Sigmoid colon (tissue), 7 donors: ENCODE measurements at places on chromosomes 2 and 18.

DNA sequence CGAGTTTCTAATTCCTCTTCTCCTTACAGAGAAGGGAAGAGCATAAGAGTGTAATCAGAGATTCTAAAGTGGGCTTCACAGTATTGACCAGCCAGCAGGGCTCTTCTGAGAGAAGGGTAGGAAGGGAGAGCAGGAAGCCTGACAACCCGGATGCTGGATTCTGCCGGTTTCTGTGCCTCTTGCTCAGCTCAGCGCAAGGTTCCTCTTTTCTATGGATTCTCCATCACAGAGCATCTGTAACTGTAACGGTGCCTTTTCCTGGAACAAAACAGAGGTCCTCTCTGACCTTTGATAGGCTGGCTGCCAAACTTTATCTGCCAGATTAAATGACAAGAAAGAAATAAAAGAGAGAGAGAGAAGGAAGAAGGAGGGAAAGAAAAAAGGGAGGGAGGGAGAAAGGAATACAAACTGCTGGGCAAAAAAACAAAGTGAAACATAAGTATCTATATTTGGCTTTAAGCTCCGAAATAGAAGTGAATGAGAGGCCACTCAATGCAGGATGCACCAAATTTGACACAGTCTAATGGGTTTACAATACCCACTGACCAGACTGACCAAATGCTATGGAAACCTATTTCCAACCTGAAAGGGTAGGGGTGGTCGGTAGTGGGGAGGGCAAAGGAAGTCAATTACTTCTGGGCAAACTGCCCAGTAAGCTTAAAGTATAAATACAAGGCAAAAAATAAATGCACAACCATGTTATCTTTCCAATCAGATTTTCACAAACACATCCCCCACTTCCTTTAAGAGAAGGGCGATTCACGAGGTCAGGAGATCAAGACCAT is 59.2 kb downstream of the PIEZO2 start:
- DNase-seq: no peak

- DNase-seq: no peak
Observed at GRCh38 chr2:64263315-64263714, 119.1 kb upstream of the PELI1 start.

DNA sequence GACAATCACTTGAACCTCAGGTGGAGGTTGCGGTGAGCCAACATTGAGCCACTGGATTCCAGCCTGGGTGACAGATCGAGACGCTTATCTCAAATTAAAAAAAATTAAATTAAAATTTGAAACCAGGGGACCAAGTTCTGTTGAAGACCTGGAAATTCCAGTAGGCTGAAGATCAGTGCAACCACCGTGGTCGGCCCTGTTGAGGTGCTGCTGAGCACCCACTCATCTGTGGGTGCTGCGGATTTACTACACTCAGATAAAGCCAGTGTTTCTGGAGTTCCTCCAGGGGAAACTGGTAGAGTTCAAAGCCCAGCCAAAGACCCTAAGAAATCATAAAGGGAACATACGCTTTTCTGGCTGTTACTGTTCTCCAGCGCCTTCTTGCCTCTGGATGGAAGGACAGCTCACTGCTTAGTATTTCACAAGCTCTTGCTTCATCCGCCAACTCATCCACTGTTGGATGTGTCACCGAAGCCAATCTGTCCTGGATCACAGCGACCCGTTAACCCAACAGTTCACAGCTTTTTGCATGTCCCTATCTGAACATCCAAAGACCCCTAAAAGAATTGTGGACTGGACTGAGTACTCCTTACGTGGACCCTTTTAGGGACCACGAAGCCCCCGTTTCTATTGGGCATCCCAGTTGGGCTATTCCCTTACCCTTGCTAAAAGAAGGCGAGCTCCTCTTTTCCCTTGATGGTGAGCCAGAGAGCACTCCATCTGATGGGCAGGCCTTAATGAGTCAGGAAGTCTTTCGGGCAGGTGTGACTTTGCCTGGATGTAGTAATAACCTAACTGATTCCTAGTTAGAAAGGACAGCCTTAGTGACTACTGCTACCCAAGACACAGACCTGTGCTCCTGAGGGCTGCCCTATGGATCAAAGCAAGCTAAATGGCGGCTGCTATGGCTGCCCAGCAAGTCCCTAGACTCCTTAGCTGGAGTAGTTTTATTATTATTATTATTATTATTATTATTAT is 6.0 kb upstream of the ALPP start:
- DNase-seq: peak; percentile 43

DNA sequence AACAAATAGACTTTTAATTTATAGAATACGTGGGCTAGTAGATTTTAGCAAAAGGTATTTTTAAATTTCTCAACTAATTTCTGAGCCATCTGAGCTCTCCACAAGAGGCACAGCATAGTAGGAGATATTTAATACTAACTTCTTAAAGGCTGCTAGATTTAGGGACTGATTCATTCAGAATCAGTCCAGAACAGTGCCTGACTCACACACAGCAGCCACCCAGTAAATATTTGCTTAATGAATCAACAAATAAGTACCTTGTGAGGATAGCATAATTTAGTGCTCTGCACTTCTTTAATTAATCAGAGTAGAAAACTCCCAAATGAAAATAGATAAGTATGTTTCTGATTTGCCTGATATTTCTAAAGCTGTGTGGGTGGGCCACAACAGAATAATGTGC is 35.6 kb upstream of the SYT4 start:
- no peak for DNase-seq

- DNase-seq: no peak
Observed at GRCh38 chr2:176507786-176508185, 238.5 kb downstream of the MTX2 start.

- no peak for DNase-seq
Observed at GRCh38 chr2:76711490-76711889, 810.7 kb downstream of the LRRTM4 start.

DNA sequence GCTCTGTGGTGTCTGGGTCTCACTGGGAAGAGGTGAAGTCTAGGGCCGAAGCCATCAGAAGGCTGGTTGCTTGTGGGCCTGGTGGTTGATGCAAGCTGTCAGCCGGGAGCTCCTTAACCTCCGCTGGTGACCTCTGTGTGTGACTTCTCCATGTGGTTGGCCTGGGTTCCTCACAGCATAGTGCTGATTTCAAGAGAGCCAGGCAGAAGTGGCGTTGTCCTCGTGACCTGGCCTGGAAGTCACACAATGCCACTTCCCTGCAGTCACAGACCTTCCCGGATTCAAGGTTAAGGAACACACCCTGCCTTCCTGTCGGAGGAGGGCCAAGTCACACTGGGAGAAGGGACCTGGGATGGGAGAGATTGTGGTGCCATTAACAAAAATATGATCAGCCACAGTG is 303.7 kb upstream of the HS6ST1 start:
- DNase-seq: no peak

- peak; percentile 77 for DNase-seq
Observed at GRCh38 chr2:66437691-66438497, 3.0 kb downstream of the MEIS1 start.

- no peak for DNase-seq
Observed at GRCh38 chr2:36163520-36164254, 191.9 kb upstream of the CRIM1 start.

GRCh38 chr2:223832241-223832903 is 5.0 kb downstream of the AP1S3 start:
- no peak for DNase-seq

DNA sequence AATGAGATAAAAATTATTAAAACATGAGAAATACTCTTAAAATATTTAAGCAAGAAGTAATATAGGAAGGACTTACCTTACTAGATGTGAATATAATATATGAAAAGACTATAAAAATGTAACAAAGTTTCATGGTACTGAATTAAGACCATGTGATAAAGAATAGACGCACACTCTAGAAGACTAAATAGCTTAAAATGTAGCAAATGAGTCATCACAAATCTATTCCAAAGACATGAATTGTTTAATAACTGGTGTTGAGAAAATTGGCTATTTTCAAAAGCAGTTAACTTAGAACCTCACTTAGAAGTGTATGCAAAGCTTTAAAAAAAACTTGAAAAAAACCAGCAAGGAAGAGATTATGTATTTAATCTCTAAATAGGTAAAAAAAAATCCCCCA is 64.1 kb downstream of the POLE4 start:
- DNase-seq: no peak

- DNase-seq: no peak
Observed at GRCh38 chr18:45251236-45251635, 364.0 kb upstream of the SLC14A2 start.

DNA sequence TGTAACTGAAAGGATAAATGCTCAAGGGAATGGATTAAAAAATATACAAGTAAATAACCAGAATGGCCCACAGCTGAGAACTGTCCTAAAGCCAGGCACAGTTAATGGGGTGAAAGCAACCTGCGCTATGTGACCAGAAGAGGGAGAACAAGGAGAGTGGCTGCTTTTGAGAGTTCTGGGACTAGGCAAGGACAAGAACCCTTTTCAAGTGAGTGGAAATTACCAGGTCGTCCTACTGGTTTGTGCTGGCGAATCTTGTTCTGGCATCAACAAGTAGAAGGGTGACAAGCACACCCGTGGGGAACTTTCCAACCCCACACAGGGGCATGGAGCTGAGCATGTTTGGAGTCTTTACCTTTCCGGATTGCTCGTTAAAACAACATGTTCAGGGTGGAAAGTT is 82.8 kb downstream of the TMEM17 start:
- DNase-seq: no peak

DNA sequence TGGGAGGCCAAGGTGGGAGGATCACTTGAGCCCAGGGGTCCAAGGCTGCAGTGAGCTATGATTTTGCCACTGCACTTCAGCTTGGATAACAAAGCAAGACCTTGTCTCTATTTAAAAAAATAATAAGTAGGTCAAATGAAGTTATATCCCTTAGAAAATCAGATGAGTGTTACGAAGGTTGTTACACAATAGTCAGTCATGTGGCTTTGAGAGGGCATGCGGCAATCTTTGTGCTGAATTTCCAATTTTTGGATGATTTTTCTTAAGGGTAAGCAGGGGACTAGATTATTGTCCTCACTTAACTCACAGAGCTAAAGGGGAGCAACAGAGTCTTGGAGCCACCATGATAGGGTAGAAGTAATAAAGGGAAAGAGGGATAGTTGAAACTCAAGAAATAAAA is 71.8 kb downstream of the B3GNT2 start:
- DNase-seq: no peak

DNA sequence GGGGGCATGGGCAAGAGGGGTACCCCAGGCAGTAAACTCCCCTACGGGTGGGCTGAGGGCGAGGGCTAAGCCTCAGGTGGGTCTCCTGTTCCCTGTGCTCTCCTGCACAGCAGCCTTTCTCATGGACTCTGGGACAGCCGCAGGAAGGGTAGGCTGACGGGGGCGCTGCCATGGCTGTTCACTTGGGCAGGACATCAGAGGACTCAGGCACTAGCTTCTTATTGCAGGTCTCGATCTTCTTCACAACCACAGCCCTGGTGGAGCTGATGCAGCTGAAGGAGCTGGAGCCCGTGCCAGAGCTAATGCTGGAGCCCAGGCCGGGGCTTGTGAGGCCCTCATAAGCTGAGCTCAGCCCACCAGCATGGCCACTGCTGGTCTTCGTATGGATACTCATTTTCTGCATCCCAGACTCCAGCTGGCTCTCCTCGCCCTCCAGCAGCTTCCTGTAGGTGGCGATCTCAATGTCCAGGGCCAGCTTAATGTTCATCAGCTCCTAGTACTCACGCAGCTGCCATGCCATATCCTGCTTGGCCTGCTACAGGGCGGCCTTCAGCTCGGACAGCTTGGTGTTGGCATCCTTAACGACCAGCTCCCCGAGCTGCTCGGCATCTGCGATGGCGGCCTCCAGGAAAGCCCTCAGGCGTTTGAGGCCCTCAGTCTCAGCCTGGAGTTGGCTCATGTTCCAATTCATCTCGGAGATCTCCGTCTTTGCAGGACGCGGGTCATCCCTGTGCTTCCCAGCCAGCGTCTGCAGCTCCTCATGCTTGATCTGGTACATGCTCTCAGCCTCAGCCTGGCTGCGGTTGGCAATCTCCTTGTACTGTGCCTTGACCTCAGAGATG is 359.8 kb upstream of the SETBP1 start:
- DNase-seq: no peak

DNA sequence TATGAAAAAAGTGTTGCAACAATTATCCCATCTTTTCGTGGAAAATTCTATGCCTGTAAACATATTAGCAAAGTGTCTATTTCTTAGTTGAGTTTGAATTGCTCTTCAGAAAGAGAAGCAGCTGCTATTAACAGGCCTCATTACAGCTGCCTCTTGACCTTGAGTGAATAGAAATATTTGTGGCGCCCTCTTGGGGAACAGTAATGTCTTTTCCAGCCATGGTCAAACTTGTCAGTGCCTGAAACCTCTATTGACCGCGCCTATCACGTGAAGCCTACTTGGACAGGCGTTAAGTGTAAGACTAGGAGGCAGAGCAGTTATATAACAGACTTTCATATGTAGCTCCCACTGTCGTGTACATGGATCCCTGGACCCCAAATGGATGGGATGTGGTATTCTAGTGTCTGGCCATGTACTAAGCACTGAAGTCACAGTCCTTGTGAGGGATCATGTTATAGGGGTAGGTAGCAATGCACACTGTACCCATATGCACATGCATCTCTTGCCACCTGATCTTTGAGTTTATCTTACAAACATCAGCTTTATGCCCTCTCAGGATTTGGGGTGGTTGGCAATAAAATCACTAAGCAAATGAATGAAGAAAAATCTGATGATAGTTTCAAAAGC is 245.0 kb downstream of the PTGR3 start:
- no peak for DNase-seq

- DNase-seq: no peak
Observed at GRCh38 chr2:157428500-157429175, 15.3 kb downstream of the CYTIP start.

- DNase-seq: no peak
Observed at GRCh38 chr2:85248773-85249509, 78.8 kb downstream of the TGOLN2 start.

DNA sequence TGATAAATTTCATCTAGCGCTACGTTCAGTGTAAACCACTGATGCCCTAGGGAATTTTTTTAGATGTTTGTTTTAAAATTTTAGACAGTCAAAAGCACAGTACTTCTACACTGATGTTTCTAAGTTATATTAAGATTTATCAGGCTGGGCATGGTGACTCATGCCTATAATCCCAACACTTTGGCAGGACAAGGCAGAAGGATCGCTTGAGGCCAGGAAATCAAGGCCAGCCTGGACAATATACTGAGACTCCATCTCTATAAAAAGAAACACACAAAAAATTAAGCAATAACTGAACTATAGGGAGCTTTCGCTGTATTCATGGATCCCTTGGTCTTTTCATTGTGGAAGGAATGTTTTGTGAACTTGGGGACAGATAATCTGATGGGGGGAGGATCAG is 50.6 kb upstream of the MAPRE2 start:
- no peak for DNase-seq

DNA sequence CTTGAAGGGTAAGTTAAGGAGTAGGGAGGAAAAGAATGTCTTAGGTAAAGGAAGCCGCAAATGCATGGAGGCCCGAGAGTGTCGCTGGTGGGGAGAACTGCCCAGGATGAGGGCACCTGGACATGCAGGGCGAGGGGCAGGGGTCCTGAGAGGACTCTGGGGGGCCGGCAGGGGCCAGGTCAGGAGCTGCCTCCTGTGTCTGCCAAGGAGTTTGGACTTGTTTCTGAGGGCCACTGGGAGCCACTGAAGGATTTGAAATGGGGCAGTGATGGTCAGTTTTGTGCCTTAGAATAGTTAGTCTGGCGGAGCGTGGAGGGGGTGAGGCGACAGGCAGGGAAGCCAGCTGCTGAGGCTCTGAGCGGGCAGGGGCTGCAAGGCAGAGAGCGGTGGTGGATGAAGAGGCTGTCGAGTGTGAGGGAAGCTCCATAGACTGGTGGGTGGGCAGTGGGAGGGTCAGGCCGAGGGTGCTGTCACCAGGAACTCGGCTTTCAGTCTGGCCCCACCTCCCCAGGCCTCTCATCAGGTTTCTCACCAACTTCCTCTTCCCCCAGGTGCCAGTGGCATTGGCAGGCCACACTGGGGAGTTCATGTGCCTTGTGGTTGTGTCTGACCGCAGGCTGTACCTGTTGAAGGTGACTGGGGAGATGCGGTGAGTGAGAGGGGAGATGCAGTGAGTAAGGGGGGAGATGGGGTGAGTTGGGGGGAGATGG is 14.7 kb upstream of the SLC4A3 start:
- peak; percentile 65 for DNase-seq
